ENCODE measurements at places on chromosomes 4 and X. TPM values are rescaled to one million over a fixed set of nuclear protein-coding genes. Genes with fewer than 3 reads are reported as not detected.

Gene GYG2
- total RNA-seq: 84.7 TPM

Gene AREG
- total RNA-seq: 46.2 TPM

Gene NKX3-2
- not detected for total RNA-seq

Gene SLC25A5
- total RNA-seq: 164 TPM

Gene NUDT11
- 2.2 TPM for total RNA-seq

Gene HTN3
- not detected for total RNA-seq

Gene SPON2
- 35.3 TPM for total RNA-seq

Gene MAP3K15
- total RNA-seq: not detected

Gene AMBN
- total RNA-seq: not detected

Gene BTK
- total RNA-seq: 3.9 TPM

Gene PAGE2B
- not detected for total RNA-seq

Gene MSL3
- total RNA-seq: 20.0 TPM

Gene TRAM1L1
- 1.4 TPM for total RNA-seq

Gene GALNT7
- total RNA-seq: 52.2 TPM

Gene MSX1
- total RNA-seq: 8.5 TPM

Gene NXF3
- not detected for total RNA-seq

Gene RPS6KA6
- 0.96 TPM for total RNA-seq

Gene GAGE12F
- total RNA-seq: not detected

Gene VSIG4
- total RNA-seq: 63.3 TPM

Gene DOCK11
- 138 TPM for total RNA-seq

Gene IL1RAPL1
- total RNA-seq: 0.16 TPM

Gene PFKFB1
- total RNA-seq: 18.7 TPM

Gene TIGD2
- total RNA-seq: 6.6 TPM

Gene CLTRN
- total RNA-seq: not detected

Gene FDCSP
- total RNA-seq: 13.4 TPM

Gene RAI2
- total RNA-seq: 12.0 TPM

Gene SPP1
- total RNA-seq: 508 TPM

Gene MAB21L2
- not detected for total RNA-seq

Gene ADH1C
- total RNA-seq: 8.8 TPM

Gene GPRIN3
- 13.2 TPM for total RNA-seq

Gene CXCL8
- total RNA-seq: 0.64 TPM

Gene FAM9B
- total RNA-seq: not detected

Gene FRAS1
- 6.6 TPM for total RNA-seq

Gene PCDH11X
- total RNA-seq: 4.8 TPM

Gene MAGEB10
- total RNA-seq: not detected

Gene CT45A6
- total RNA-seq: not detected

Gene IL15
- total RNA-seq: 5.6 TPM

Gene FREM3
- total RNA-seq: not detected

Gene POF1B
- 0.48 TPM for total RNA-seq

Gene BEX5
- 1.6 TPM for total RNA-seq

Gene UGT2B17
- not detected for total RNA-seq

Gene TMPRSS11B
- total RNA-seq: not detected

Gene DCLK2
- total RNA-seq: 4.0 TPM

Data from breast epithelium (tissue), 4 donors.